Heart right ventricle (tissue), 16 donors: ENCODE measurements at places on chromosomes 7 and 10. TPM values are rescaled to one million over a fixed set of nuclear protein-coding genes. Genes with fewer than 3 reads are reported as not detected.

The ZNF438 gene
- total RNA-seq: 16.1 TPM

The SEMA3C gene
- 52.2 TPM for total RNA-seq

The ABCB4 gene
- 7.9 TPM for total RNA-seq

The VIPR2 gene
- total RNA-seq: 26.3 TPM

The OGA gene
- total RNA-seq: 113 TPM

The CACNA2D1 gene
- 78.1 TPM for total RNA-seq

The NEBL gene
- total RNA-seq: 728 TPM

The NME8 gene
- total RNA-seq: 0.15 TPM

The DDC gene
- not detected for total RNA-seq

The ITIH5 gene
- 13.6 TPM for total RNA-seq

The SUN3 gene
- total RNA-seq: not detected

The MKX gene
- total RNA-seq: not detected

The C10orf62 gene
- total RNA-seq: 1.3 TPM

The ZNF727 gene
- 2.9 TPM for total RNA-seq

The DLX6 gene
- not detected for total RNA-seq

The UNC5B gene
- 12.1 TPM for total RNA-seq

The CHST12 gene
- total RNA-seq: 14.2 TPM

The KLHL7 gene
- total RNA-seq: 86.3 TPM

The GRID1 gene
- 0.77 TPM for total RNA-seq

The RBM20 gene
- total RNA-seq: 69.4 TPM

The SBDS gene
- total RNA-seq: 300 TPM
